T-helper 2 cell (primary cell): ENCODE measurements at places on chromosomes 4 and X.

DNA sequence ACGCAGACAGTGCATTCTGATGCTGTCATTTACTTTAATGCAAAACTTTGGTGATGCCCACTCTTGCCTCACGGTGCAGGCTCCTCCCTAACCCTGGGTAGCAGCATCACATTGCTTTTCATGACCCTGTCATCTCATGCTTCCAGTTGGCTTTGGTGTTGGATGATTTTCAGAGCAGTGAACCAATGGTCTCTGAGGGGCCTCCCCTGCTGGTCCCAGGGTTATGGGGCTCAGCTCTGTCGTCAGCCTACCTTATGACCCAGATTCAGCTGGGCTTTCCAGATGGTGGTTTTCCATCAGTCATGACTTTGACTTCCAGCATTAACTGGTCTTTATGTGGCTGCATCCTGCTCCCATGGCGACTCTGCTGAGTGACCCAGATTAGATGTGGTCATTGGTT, 56.0 kb downstream of the NOP14 start:
- no peak for DNase-seq

DNA sequence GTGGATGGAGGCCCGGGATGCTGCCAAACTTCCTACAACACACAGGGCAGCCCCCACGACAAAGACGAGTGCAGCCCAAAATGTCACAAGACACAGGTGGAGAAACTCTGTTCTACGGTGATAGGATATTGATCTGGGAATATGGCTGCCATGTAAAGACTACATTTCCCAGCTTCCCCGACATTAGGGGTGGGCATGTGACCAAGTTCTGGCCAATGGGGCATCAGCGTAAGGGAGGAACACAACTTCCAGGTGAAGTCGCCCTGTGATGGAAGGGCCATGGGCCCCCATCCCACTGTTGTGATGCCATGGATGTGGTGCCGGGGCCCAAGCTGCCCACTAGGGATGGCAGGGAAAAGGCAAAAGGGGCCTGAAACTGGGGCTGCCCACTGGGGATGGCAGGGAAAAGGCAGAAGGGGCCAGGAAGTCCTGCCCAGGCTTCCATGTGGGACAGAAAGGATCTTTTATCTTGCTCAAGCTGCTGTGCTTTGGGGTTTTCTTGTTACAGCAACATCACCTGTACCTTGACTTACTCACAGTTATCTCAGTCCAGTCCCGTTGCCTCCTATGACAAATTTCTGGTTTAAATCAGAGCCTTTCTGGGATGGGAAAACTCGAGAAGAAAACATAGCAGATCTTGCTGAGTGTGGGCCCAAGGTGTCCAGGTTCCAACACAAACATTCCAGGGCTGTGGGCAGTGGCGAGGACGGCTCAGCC, 9.7 kb upstream of the ADRA2C start:
- DNase-seq: no peak

GRCh38 chrX:20974326-20974725, 399.9 kb upstream of the CNKSR2 start:
- DNase-seq: no peak

GRCh38 chrX:103467156-103467555, 52.1 kb downstream of the RAB40A start:
- no peak for DNase-seq

- no peak for DNase-seq
Observed at GRCh38 chr4:73952352-73952751, 29.5 kb downstream of the PF4 start.
